Heart left ventricle (tissue), 16 donors: ENCODE measurements at places on chromosomes 6 and 20. TPM values are rescaled to one million over a fixed set of nuclear protein-coding genes. Genes with fewer than 3 reads are reported as not detected.

DNA sequence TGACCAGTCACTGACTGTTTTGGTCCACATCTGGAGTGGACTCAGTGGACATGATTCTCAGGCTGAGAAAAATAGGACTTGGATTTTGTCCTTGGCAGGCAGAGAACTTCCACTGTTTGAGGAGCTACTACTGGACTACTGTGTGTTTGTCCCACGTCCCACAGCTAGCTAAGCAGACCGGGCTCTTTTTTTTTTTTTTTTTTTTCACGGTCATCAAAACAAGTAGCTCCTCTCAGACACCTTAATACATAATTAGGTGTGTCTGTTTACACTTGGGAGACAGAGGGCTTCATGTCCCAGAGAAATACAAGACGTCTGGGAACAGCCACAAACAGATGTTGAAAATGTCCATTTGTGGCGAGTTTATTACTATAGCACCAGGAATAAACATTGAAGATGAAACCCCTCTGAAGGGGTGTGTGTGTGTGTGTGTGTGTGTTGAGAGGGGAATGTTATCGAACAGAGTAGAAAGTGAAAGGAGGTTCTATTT is 155.0 kb upstream of the SUPT3H start:
- DNase-seq, result no peak
- H3K4me3 ChIP-seq, result peak overlapping the region; percentile 34
- no peaks in the 10 kb centered on the region for H3K4me1 ChIP-seq
- no peaks in the 10 kb centered on the region for H3K36me3 ChIP-seq

ECT2L gene
- 6.0 TPM for total RNA-seq

C6orf52 gene
- not detected for total RNA-seq

COL9A1 gene
- not detected for total RNA-seq

DNA sequence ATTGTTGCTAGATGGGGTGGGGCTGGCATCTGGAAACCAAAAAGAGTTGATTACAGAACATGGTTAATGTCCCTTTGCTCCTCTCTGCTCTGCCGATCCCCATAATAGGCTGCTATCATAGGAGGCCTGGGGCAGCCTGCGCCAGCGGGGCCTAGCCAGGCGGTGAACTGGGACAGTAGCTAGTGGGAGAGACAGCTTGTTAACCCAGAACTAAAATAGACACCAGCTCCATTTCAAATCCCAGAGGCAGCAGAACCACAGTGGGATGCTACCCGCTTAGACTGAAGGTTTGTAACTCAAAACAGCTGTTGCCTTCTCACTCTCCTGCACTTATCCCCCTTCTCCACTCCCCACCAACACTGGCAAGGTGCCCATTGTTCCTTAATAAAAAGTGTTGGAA is 98.5 kb downstream of the SSR1 start:
- DNase-seq, result peak; percentile 62
- H3K36me3 ChIP-seq, result peaks cover 90% of the 10 kb centered on the region
- H3K27ac ChIP-seq, result peak overlapping the region; percentile 61

- H3K4me3 ChIP-seq, result no peak overlapping the region
- H3K27ac ChIP-seq, result no peak overlapping the region
- peaks cover 8% of the 10 kb centered on the region for H3K4me1 ChIP-seq
- no peaks in the 10 kb centered on the region for H3K36me3 ChIP-seq
- H3K27me3 ChIP-seq, result peaks cover 72% of the 10 kb centered on the region
- no peak for DNase-seq
Measured at GRCh38 chr20:46311039-46311650, 2.8 kb upstream of the CDH22 start.

FNDC1 gene
- 2.2 TPM for total RNA-seq

NCOA5 gene
- total RNA-seq, result 15.8 TPM

DNA sequence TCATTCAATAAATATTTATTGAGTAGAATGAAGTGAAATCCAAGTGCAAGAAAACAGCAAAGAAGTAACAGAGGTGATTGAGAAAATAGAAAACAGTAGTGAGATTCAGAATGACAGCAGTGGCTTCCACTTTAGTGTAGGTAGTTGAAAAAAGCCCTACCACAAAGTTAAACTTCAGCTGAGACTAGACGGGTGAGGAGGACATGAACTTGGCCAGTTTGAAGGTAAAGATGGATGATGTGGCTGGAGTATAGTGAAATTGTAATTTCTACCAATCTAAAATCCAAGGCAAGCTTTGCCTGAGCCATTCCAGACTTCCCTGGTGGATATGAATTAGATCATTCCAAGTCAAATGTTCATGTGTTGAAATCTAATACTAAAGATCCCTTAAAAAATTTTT is 32.6 kb upstream of the AHI1 start:
- DNase-seq, result no peak
- H3K27me3 ChIP-seq, result no peaks in the 10 kb centered on the region
- H3K4me3 ChIP-seq, result no peak overlapping the region
- no peaks in the 10 kb centered on the region for H3K4me1 ChIP-seq

- no peaks in the 10 kb centered on the region for H3K4me1 ChIP-seq
- no peak overlapping the region for H3K4me3 ChIP-seq
- no peaks in the 10 kb centered on the region for H3K36me3 ChIP-seq
- H3K27me3 ChIP-seq, result no peaks in the 10 kb centered on the region
- H3K27ac ChIP-seq, result no peak overlapping the region
- no peak for DNase-seq
Measured at GRCh38 chr20:9488063-9488462, 26.3 kb upstream of the LAMP5 start.

- no peak for DNase-seq
- H3K27ac ChIP-seq, result no peak overlapping the region
- no peak overlapping the region for H3K4me3 ChIP-seq
- H3K4me1 ChIP-seq, result no peaks in the 10 kb centered on the region
- H3K27me3 ChIP-seq, result peaks cover 28% of the 10 kb centered on the region
- no peaks in the 10 kb centered on the region for H3K36me3 ChIP-seq
Measured at GRCh38 chr20:61046721-61047351, 205.2 kb upstream of the CDH4 start.

C4B gene
- 83.5 TPM for total RNA-seq

DNA sequence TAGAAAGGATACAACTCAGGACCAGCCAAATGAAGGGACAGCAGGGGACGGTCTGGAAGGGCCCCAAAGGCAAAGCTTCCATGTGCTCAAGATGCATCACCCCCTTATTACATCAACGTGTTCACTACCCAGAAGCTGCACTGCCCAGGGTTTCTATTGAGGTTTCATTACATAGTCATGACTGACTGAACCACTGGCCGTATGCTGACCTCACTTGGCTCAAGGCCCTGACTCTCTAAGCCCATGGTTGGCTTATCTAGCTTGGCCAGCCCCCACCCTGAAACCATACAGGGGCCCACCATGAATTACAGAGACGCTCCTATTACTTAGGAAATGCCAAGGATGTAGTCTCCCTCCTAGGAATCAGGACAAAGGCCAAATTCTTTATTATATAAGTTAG is 179.4 kb downstream of the FOXC1 start:
- no peaks in the 10 kb centered on the region for H3K27me3 ChIP-seq
- H3K4me1 ChIP-seq, result peaks cover 12% of the 10 kb centered on the region
- no peak for DNase-seq
- H3K27ac ChIP-seq, result no peak overlapping the region
- no peaks in the 10 kb centered on the region for H3K36me3 ChIP-seq

- no peaks in the 10 kb centered on the region for H3K27me3 ChIP-seq
- no peaks in the 10 kb centered on the region for H3K36me3 ChIP-seq
- no peaks in the 10 kb centered on the region for H3K4me1 ChIP-seq
- no peak overlapping the region for H3K4me3 ChIP-seq
Measured at GRCh38 chr6:53159558-53159957, 10.9 kb upstream of the GCM1 start.

- H3K4me3 ChIP-seq, result no peak overlapping the region
- no peak overlapping the region for H3K27ac ChIP-seq
- H3K4me1 ChIP-seq, result peaks cover 18% of the 10 kb centered on the region
- no peak for DNase-seq
- no peaks in the 10 kb centered on the region for H3K36me3 ChIP-seq
- H3K27me3 ChIP-seq, result no peaks in the 10 kb centered on the region
Measured at GRCh38 chr20:59178983-59179595, 15.5 kb downstream of the ZNF831 start.

- no peak for DNase-seq
- no peak overlapping the region for H3K4me3 ChIP-seq
- peaks cover 4% of the 10 kb centered on the region for H3K4me1 ChIP-seq
- H3K27me3 ChIP-seq, result peaks cover 8% of the 10 kb centered on the region
Measured at GRCh38 chr6:13920552-13920951, 4.2 kb upstream of the RNF182 start.

GRCh38 chr20:36175475-36175995 is 21.0 kb downstream of the EPB41L1 start:
- DNase-seq, result no peak
- H3K36me3 ChIP-seq, result peaks cover 25% of the 10 kb centered on the region
- no peaks in the 10 kb centered on the region for H3K27me3 ChIP-seq
- H3K27ac ChIP-seq, result no peak overlapping the region

GRCh38 chr20:23132293-23132929 is 46.3 kb upstream of the CD93 start:
- no peak for DNase-seq
- peak overlapping the region; percentile 77 for H3K27ac ChIP-seq
- peaks cover 48% of the 10 kb centered on the region for H3K4me1 ChIP-seq
- no peaks in the 10 kb centered on the region for H3K36me3 ChIP-seq
- no peaks in the 10 kb centered on the region for H3K27me3 ChIP-seq

PLA2G7 gene
- 0.58 TPM for total RNA-seq

GCLC gene
- 38.1 TPM for total RNA-seq

GRCh38 chr6:10180138-10181074 is 234.5 kb downstream of the TFAP2A start:
- no peaks in the 10 kb centered on the region for H3K27me3 ChIP-seq
- no peaks in the 10 kb centered on the region for H3K4me1 ChIP-seq
- H3K27ac ChIP-seq, result no peak overlapping the region

NOX3 gene
- total RNA-seq, result not detected

GRCh38 chr6:465531-466348 is 74.2 kb downstream of the IRF4 start:
- H3K4me1 ChIP-seq, result no peaks in the 10 kb centered on the region
- H3K27ac ChIP-seq, result no peak overlapping the region

PNRC1 gene
- 213 TPM for total RNA-seq

DNA sequence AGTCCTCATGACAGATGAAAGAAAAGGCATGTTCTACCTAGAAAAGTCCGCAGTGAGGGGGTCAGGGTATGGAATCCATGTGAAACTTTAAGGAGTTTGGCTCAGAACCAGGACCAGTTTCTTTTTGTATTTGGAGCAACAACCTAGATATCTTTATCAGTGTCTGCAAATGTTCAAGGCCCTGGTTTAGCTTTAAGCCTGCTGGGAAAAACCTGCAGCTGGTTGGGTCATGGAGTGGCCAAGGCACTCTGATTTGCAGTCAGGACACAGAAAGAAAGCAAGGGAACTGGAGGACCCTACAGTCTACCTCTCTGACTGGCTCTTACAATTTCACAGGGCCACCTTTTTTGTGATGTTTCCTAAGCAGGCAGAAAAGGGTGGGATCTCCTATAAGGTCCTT is 33.7 kb downstream of the GSTA2 start:
- no peaks in the 10 kb centered on the region for H3K27me3 ChIP-seq
- H3K27ac ChIP-seq, result no peak overlapping the region
- no peaks in the 10 kb centered on the region for H3K36me3 ChIP-seq
- no peak overlapping the region for H3K4me3 ChIP-seq
- no peaks in the 10 kb centered on the region for H3K4me1 ChIP-seq

GRCh38 chr6:33755070-33755869 is 8.6 kb upstream of the IP6K3 start:
- H3K36me3 ChIP-seq, result no peaks in the 10 kb centered on the region
- H3K4me1 ChIP-seq, result no peaks in the 10 kb centered on the region
- no peak overlapping the region for H3K4me3 ChIP-seq
- no peak for DNase-seq
- H3K27ac ChIP-seq, result no peak overlapping the region

PDRG1 gene
- 5.6 TPM for total RNA-seq

- DNase-seq, result peak; percentile 41
- H3K27ac ChIP-seq, result peak overlapping the region; percentile 94
- no peaks in the 10 kb centered on the region for H3K27me3 ChIP-seq
- peak overlapping the region; percentile 68 for H3K4me3 ChIP-seq
- H3K4me1 ChIP-seq, result no peaks in the 10 kb centered on the region
Measured at GRCh38 chr20:34954904-34955230, 739 bp downstream of the GSS start.

TRIM10 gene
- not detected for total RNA-seq

DNA sequence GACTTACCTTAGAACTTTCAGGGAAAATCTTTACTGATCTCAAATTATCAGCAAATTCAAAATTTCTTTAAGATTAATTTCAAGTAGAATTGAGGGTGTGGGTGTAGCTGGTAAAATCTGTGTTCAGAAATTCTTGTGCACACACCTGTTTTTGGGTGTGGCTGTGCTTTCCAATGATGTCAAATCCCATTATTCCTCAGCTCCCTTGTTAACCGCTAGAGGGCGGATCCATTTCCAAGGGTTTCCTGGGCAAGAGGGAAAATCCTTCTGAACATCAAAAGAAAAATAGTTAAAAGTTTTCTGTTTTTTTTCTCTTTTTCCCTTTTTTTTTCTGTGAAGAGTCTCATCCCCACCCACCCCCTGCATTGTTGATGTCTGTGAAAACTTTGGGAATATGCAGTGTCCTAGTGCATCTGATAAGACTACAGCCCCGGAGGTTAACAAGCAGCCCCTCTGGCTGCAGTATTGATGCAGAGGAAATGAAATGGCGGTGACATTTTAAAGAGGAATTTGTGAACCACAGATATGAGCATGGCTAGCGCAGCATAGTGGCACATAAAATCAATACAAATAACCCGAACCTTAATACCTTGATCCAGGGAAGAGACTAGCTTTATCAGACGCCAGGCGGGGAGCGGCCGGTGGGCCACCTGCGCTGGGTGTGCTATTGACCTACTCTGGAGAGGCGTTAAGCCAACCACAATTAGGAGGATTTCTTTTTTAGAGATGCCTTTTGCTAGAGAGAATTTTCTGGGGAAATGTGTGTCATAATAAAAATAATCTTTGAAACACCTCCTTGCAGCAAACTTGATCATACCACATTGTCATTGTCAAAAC is 130.9 kb downstream of the FOXA2 start:
- no peaks in the 10 kb centered on the region for H3K27me3 ChIP-seq
- no peak overlapping the region for H3K4me3 ChIP-seq
- no peak for DNase-seq
- no peaks in the 10 kb centered on the region for H3K36me3 ChIP-seq

POLR1C gene
- total RNA-seq, result 12.4 TPM

MOXD1 gene
- 2.0 TPM for total RNA-seq

SIRPB2 gene
- total RNA-seq, result 2.8 TPM

DNA sequence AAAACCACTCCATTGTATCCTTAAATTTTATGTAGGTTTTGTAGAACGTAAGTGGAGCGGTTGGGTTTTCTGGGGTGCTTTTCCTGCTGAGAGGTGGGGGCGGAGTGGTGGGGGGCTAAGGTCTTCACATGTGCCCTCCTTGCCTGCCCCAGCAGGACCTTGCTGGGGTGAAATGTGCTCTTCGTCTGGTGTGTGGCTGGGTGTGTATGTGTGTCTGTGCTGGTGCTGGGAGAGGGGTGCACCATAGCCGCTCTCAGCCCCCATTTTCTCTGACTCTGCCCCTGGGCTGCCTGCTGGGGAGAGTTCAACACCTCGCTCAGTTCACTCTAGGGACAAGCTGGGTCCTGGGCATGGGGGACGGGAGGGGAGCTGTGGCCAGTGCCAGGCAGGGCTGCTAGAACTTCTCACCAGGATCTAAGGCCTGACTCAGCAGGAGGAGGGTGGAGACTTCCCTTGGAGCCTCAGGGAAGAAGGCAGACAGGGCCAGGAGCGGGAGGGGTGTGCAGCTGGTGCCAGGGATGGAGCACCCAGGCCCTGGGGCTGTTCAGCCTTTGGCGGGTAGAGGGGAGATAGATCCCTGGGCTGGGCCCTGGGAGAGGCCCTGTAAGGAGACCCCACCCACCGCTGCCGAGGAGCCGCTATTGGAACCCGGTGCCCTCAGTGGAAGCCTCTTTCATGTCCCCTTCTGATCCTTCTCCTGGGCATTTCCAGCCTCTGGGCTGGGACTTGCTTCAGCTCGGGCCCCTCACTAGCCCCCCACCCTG is 4.8 kb downstream of the SOX18 start:
- peak overlapping the region; percentile 61 for H3K4me3 ChIP-seq
- peak overlapping the region; percentile 90 for H3K27ac ChIP-seq
- peaks cover 8% of the 10 kb centered on the region for H3K36me3 ChIP-seq
- H3K4me1 ChIP-seq, result peaks cover 6% of the 10 kb centered on the region
